ENCODE measurements at places on chromosomes 11 and 22.
A peak's percentile ranks its signal among the peaks of the same experiment; 100 is the strongest.

GRCh38 chr11:45178890-45179671 is 32.6 kb downstream of the PRDM11 start:
- no peak for DNase-seq

GRCh38 chr11:72238040-72238450 is 5.9 kb downstream of the PHOX2A start:
- DNase-seq, result no peak

GRCh38 chr22:40813912-40814315 is 5.2 kb downstream of the SLC25A17 start:
- no peak for DNase-seq

GRCh38 chr11:26537341-26537740 is 34.7 kb downstream of the MUC15 start:
- DNase-seq, result no peak

DNA sequence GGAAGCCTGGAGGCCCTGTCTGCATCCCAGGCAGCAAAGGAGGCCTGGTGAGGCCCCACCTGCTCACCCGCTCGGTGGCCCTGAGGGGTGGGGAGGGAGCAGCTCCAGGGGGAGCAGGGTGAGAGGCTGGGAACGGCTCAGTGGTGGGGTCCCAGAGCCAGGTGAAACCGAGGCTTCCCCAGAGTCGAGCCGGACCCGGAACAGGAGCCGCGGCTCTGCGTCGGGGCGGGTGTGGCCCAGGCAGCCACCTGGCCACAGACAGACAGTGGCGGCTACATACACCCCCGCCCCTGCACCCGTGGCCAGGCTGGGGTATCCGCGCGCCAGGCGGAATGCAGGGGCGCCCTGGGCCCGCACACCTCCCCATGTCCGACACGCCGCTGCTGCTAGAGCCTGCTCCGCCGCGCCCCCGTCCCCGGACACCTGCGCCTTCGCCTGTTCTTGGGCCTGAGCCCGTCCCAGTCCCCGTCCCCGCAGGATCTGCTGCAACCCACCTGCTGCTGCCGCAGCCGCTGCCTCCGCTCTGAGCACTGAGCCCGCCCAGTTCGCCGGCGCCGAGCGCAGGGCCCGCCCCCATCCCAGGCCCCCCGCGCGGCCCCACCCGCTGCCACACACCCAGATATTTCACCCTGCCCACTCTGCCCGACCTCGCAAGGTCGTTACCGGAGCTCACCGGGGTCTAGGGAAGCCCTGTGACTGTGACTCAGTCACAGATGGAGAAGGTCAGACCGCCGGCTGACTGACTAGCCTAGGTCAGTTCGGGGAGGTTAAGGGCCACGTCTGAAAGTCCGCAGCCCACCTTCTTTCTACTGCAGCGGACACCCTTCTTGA is at the start of gene SLC7A4:
Gene SLC7A4, minus strand, starts transcription at position 525 of the 831 bp plus-strand sequence. CDS start 749 bp downstream, outside the sequence.
- DNase-seq, result no peak

GRCh38 chr11:14642453-14642852 is 1.2 kb upstream of the PDE3B start:
- no peak for DNase-seq

- no peak for DNase-seq
Observed at GRCh38 chr11:115767047-115767802, 263.0 kb upstream of the CADM1 start.

DNA sequence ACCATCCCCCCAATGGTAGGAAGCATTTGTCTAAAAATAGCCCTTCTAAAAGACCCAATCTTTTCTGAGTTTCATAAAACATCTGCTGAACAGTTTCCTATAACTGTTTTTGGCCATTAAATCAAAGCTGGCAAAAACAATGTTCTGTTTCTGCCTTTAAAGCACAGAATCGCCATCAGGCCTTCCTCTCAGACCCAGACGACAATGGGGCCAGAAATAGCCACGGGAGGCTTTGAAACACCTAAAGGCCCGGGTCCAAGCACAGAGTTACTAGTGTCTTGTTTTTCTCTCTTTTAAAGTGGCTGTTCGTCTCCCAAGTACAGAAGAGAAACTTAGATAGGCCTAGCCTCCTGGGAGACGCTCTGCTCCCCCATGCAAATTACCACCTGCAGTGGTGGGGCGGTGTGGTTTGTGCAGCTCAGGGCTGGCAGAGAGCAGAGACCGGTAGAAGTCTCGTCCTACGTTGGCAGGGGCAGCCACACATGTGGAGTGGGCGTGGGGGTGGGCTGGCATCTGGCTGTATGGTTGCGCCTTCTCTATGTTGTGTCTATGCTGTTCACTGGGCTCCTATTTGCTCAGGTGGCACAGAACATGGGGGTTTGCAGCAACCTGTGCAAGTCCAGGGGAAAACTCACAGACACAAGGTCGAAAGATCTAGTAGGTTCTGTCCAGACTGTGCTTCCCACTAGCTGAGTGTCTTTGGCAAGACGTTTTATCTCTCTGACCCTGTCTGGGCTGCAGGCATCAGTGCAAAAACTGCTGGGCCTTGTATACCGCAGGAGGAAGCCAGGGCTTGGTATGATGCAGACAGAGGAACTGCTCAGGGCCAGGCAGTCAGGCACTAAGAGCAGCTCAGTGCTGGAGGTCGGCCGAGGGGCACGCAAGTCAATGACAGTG is 23.6 kb upstream of the ETS1 start:
- no peak for DNase-seq

- no peak for DNase-seq
Observed at GRCh38 chr11:81380395-81380794, 1353.3 kb downstream of the FAM181B start.

- DNase-seq, result no peak
Observed at GRCh38 chr11:34343153-34343552, 14.7 kb downstream of the ABTB2 start.

GRCh38 chr11:118921121-118921928 is 4.4 kb downstream of the BCL9L start:
- no peak for DNase-seq

GRCh38 chr22:46084376-46084775 is 66.0 kb upstream of the PPARA start:
- DNase-seq, result no peak

- no peak for DNase-seq
Observed at GRCh38 chr22:26707581-26707980, 50.2 kb downstream of the MIAT start.

DNA sequence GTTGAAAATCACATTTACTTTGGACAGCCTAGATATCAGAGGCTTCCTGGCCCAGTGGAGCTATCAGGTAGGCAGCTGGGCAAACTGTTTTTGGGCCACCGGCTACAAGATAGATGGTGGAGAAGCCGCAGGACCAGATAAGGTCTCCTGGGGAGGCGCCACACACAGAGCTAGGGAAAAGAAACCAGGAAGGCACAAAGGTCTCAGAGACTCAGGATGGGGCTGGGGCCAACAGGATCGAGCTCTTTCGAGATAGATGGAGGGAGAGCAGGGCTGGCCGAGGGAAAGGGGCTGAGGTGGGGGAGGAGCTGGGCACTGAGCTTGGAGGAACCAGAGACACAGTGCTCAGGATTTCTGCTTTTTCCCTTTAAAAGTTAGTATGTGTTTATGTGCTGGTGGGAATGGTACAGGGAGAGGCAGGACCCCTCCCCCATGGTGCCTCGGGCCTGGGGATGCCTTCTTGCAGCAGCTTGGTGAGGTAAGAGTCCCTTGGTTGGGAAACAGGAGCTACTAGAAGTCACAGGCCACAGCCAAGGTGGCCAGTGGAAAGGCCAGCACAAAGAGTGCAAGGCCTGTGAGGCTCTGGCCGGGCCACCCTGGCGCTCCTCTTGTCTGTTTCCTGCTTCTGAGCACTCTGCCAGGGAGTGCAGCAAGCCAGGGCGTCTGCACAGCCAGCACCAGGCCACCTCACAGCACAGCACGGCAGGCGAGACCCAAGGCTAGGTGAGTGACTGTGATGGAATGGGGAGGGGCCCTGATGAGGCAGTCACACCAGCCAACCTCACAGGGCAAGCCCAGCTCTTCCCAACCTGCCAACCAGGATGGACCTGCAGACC is 11.5 kb upstream of the NAP1L4 start:
- no peak for DNase-seq

- DNase-seq, result no peak
Observed at GRCh38 chr11:85903406-85903805, 48.2 kb downstream of the CCDC83 start.

DNA sequence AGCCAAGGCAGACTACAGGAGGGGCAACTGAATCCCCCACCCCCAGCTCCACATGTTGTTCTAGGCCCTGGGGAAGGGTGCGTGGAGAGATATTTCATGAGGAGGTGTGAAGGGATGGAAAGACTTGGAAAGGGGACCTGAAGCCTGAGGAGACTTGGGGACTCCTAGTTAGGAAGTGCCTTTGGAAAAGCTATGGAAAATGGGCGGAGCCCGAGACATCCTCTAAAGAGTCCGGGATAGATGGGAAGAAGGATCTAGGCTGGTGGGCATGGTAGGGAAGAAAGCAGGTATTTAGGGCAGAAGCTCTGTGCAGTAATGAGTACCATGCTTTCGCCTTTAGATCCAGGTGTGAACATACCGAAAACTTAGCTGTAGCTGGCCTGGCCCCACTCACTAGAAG is 15.0 kb upstream of the CYP2R1 start:
- DNase-seq, result no peak

DNA sequence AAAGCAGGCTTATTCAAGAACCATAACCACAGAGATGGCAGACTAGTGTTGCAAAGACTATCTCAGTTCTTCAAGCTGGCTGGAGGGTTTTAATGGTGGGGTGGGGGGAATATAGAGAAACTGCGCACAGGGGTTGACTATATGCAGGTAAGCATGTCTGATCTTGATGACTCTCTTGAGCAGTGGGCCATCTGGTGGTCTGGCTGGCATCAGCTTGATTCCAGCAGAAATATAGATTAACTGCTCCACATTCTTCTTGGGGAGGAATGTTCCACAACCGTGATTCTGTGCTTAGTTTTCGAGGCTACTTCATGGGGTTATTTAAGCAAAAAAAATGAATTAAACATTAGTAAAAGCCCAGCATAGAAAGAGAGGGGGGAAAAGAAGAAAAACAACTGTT is 158.8 kb upstream of the PGR start:
- no peak for DNase-seq

DNA sequence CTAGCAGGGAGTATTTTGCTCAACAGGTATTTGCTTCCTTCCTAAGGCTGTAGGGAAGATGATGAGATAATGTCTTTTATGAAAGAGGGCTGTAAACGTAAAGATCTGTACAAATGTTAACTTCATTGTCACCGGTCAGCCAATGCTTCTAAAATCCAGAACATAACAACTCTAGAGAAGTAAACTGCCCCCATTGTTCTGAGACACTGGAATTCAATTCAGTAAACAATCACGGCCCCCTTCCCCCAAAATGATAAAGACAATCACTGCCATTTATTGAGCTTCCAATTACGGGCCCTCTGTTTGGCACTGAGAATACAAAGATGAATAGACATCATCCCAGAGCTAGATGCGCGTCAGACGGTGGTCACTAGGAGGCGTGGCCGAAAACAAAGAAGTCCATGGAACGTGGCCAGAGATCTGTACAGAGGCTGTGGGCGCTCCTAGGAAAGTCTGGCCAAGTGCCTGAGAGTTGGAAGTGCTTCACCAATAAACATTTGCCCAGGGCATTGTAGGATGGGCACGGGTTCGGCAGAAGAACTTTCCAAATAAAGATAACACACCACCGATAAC is 576 bp downstream of the TMEM258 start:
- peak; percentile 71 for DNase-seq

DNA sequence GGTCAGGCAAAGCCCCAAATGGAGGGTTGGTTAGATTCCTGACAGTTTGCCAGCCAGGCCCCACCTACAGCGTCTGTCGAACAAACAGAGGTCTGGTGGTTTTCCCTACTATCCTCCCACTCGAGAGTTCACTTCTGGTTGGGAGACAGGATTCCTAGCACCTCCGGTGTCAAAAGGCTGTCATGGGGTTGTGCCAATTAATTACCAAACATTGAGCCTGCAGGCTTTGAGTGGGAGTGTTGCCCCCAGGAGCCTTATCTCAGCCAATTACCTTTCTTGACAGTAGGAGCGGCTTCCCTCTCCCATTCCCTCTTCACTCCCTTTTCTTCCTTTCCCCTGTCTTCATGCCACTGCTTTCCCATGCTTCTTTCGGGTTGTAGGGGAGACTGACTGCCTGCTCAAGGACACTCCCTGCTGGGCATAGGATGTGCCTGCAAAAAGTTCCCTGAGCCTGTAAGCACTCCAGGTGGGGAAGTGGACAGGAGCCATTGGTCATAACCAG is 4.7 kb upstream of the TTC36 start:
- DNase-seq, result no peak

DNA sequence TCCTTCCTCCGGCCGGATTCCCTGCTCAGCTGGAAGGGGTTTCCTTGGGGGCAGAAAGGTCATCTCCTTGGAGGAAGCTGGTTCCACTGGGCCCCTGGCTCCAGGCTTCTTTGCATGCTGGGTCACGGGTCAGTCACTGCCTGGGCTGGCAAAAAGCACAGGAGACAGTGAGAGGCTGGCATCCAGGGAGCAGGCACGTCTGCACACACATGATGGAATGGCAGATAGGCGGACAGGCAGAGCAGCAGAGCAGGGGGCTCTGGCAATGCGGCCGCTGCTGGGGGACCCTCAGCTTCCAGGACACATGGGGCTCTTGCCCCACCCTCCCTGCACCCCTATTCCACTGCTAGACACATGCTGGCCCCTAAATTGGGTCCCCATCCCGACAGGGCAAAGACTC is 40.4 kb downstream of the C11orf58 start:
- no peak for DNase-seq

DNA sequence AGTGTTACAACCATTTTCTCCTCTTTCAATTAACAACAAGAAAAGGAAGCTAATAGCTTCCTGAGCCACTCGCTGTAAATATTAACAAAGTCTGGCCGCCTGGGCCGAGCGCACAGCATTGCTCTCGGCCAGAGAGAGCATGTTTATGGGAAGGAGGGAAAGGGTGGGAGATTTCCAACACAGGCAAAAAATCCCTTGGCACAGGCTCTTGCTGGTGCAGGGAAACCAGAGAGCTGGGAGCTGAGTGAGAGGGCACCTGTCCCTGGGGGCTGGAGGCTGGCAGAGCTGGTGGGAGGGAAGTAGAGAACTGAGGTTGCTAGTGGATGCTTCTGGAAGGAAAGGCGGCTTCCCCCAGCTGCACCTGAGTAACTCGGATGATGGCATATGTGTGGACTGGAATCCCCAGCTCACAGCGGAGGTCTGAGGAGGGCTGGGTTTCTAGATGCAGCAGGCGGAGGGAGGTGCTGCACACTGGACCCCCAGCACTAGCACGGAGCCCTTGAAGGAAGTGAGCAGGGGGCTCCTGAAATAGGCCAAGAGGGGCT is 59.6 kb downstream of the FLRT1 start:
- DNase-seq, result no peak

- no peak for DNase-seq
Observed at GRCh38 chr22:42296381-42296853, 26.0 kb upstream of the TCF20 start.

All from brain pericyte (primary cell).